ENCODE measurements at places on chromosomes 6 and 20. TPM values are rescaled to one million over a fixed set of nuclear protein-coding genes. Genes with fewer than 3 reads are reported as not detected.

DNA sequence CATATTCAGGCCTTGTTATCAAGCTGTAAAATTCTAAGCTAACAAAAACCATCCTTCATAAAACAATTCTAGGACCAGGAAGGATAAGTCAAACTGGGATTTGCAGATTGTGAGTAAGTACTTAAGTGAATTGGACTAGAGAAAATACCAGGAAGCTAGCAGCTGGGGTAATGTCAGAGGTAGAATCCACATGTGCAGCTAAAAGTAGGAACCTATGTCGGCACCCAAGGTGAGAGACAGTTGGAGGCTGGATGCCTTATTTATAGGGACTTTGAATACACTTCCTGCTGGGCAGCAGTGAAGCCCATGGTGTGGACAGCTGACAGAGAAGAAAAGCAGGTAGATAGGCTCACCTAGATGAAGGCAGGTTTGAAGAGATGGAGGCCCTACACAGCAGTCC is 127.3 kb downstream of the FLRT3 start:
- no peaks in the 10 kb centered on the region for H3K4me1 ChIP-seq
- DNase-seq: no peak
- H3K27ac ChIP-seq: no peak overlapping the region
- no peak overlapping the region for H3K4me3 ChIP-seq
- H3K27me3 ChIP-seq: no peaks in the 10 kb centered on the region

Gene ABHD16B
- not detected for total RNA-seq

Gene ZNF165
- total RNA-seq: 1.2 TPM

DNA sequence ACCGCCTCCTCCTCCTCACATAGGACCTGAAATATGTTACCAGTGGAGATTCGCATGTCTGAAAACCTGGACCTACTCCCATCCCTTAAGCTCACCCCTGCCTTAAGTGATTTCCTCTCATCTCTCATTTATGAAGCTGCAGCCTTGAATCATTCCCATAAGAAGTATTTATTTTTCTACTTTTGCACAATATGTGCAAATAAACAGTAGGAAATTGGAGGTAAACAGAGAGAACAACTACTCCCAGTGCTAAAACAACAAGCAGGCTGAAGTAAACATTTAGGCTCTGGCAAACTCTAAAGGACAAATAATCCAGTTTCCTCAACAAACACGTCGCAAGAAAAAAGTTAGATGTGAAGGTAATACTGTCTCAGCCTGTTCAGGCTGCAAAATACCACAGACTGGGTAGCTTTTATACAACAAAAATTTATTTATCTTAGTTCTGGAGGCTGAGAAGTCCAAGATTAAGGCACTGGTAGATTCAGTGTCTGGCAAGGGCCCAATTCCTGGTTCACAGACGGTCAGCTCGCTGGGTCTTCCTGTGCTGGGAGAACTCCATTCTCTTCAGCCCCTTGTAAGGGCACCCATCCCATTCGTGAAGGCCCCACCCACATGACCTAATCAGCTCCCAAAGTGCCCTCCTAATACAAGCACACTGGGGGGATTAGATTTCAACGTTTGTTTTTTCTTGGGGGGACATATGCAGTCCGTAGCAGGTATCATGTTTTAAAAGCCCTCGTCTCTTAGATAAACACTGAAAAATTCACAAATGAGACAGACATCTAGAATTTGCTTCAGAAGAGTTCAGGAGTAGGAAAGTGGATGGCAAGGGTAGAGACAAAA is 15.6 kb downstream of the SPATA2 start:
- no peaks in the 10 kb centered on the region for H3K4me1 ChIP-seq
- H3K4me3 ChIP-seq: no peak overlapping the region
- H3K27me3 ChIP-seq: no peaks in the 10 kb centered on the region

Gene C6orf58
- not detected for total RNA-seq

- H3K27ac ChIP-seq: no peak overlapping the region
- H3K27me3 ChIP-seq: 0 out of 3 replicates have a peak, but pooled peaks cover 6% of the 10 kb centered on the region
- H3K36me3 ChIP-seq: no peaks in the 10 kb centered on the region
- no peak overlapping the region for H3K4me3 ChIP-seq
- peaks cover 23% of the 10 kb centered on the region for H3K4me1 ChIP-seq
- peak; percentile 46 for DNase-seq
These were observed 94.2 kb downstream of the FOXC1 start for GRCh38 chr6:1703923-1704322.

DNA sequence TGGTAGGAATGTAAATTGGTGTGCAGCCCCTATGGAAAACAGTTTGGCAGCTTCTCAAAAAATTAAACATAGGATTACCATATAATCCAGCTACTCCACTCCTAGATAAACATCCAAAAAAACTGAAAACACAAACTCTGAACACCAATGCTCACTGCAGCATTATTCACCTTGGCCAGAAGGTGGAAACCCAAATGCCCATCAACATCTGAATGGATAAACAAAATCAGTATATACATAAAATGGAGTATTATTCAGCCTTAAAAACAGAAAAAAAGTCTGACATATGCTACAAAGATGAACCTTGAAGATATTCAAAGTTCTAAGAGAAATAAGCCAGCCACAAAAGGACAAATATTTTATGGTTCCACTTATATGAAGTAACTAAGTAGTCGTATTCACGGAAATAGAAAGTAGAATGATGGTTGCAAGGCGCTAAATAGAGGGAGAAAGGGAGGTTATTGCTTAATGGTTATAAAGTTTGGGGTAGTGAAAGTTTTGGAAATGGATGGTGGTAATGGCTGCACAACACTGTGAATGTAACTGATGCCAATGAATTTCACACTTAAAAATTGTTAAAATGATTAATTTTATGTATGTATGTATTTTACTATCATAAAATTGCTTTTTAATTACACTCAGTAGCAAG is 4.0 kb downstream of the PHF10 start:
- peaks cover 43% of the 10 kb centered on the region for H3K36me3 ChIP-seq
- H3K27ac ChIP-seq: no peak overlapping the region
- H3K27me3 ChIP-seq: no peaks in the 10 kb centered on the region
- DNase-seq: no peak

- no peak overlapping the region for H3K4me3 ChIP-seq
- H3K36me3 ChIP-seq: no peaks in the 10 kb centered on the region
- no peak overlapping the region for H3K27ac ChIP-seq
- H3K27me3 ChIP-seq: peaks cover 55% of the 10 kb centered on the region
- H3K4me1 ChIP-seq: no peaks in the 10 kb centered on the region
These were observed 7.7 kb upstream of the FOXF2 start for GRCh38 chr6:1381481-1382330.

Gene FBXO9
- 79.9 TPM for total RNA-seq

- H3K4me1 ChIP-seq: no peaks in the 10 kb centered on the region
- no peak overlapping the region for H3K4me3 ChIP-seq
These were observed 151.7 kb downstream of the GRIK2 start for GRCh38 chr6:101545191-101545590.

- no peak overlapping the region for H3K4me3 ChIP-seq
- H3K27me3 ChIP-seq: no peaks in the 10 kb centered on the region
- H3K27ac ChIP-seq: no peak overlapping the region
- no peaks in the 10 kb centered on the region for H3K4me1 ChIP-seq
- no peaks in the 10 kb centered on the region for H3K36me3 ChIP-seq
These were observed 646.5 kb upstream of the NOX3 start for GRCh38 chr6:156102129-156102528.

DNA sequence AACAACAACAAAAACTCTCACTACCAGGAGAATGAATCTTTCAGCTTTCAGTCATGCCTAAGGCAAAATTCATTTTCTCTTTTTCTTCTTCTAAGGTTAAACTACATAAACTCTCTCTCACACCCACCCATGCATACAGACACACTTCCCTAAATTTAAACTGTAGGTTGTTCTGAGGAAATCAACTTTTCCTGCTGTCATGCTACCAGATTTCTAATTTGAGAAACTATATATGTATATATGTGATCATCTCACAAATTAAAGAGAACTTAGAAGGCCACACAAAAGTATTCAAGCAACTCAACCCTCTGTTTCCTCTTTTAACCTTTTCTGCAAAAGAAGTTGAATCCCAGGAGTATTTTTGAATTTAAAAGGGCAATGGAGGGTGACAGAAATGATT is 532.5 kb downstream of the KIF16B start:
- H3K4me1 ChIP-seq: no peaks in the 10 kb centered on the region
- no peak overlapping the region for H3K27ac ChIP-seq
- no peaks in the 10 kb centered on the region for H3K36me3 ChIP-seq
- no peak for DNase-seq

DNA sequence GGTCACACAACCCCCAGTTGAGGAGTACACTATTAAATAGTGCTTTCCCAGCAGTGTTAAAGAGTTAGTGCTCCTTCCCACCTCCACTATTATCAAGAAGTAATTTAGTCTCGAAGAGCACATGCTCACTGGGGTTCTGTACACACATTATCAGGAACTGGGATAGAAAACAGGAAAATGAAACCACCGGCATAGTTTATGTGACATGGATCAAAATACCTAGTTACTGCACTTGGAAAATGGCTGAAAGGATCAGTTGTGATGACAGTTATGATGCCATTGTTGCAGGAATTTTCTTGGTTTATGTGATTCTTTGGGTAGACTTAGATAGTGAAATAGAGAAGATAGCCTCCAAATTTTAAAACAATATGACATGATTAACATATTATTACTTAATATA is 152.9 kb downstream of the AKAP7 start:
- no peaks in the 10 kb centered on the region for H3K36me3 ChIP-seq
- 0 out of 2 replicates have a peak, but pooled peaks cover 1% of the 10 kb centered on the region for H3K27me3 ChIP-seq
- H3K27ac ChIP-seq: no peak overlapping the region
- no peaks in the 10 kb centered on the region for H3K4me1 ChIP-seq

Gene PNLDC1
- total RNA-seq: not detected

All from K562 (cell line).